ENCODE measurements at places on chromosomes 13 and 19.
A peak's percentile ranks its signal among the peaks of the same experiment; 100 is the strongest.

- no peak for DNase-seq
Observed at GRCh38 chr13:36447501-36447900, 15.2 kb downstream of the CCNA1 start.

DNA sequence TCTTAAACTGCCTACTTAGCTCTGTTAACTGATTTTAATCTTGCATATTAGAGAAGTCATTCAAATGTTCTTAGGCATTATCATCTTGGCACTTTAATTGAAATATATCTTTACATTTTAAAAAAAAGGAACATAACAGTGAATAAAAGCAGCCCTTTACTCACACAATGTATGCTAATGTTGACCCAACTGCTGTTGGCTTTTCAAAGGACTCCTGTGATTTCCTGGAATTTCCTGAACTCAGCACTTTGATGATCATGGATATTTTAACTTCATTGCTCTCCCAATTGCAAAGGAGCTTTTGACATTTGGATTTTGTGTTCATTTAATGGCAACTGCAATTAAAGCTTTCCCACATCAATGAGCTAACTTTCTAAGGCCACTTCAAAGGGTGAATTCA lies 1230.3 kb downstream of the DIAPH3 start:
- peak; percentile 39 for DNase-seq

GRCh38 chr13:50643060-50643459 lies 200.4 kb downstream of the DLEU7 start:
- no peak for DNase-seq

DNA sequence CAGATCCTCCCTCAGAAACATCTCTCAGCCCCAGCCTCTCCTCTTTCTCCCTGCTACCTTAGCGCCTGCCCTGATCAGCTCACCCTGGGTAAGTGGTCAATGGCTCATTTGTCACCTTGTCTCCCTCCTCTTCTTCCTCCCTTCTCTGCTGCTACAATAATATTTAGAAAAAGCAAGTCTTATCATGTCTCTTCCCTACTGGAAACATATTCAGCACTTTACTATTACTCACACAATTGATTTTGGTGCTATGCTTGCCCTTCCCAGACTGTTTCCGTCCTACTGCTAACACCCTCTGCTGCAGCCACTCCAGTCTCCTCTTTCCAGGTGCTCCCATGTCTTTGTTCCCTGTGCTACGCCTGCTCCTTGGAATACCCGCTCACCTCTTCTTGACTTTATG lies 35.8 kb downstream of the ESD start:
- DNase-seq: no peak

All from GM23338 (cell line).